ENCODE measurements at places on chromosomes 5 and 9.

GRCh38 chr5:124193371-124193789 is 553.1 kb downstream of the ZNF608 start:
- H3K27me3 ChIP-seq = no peaks in the 10 kb centered on the region
- no peaks in the 10 kb centered on the region for H3K36me3 ChIP-seq
- H3K27ac ChIP-seq = no peak overlapping the region
- H3K4me1 ChIP-seq = no peaks in the 10 kb centered on the region
- H3K4me3 ChIP-seq = no peak overlapping the region
- DNase-seq = no peak

GRCh38 chr5:29516224-29516623 is 1677.3 kb upstream of the CDH6 start:
- no peaks in the 10 kb centered on the region for H3K4me1 ChIP-seq
- no peak overlapping the region for H3K4me3 ChIP-seq
- no peak overlapping the region for H3K27ac ChIP-seq

GRCh38 chr9:69020301-69021145 is 6.6 kb upstream of the PRKACG start:
- H3K27me3 ChIP-seq = no peaks in the 10 kb centered on the region
- H3K27ac ChIP-seq = no peak overlapping the region
- DNase-seq = no peak
- H3K36me3 ChIP-seq = no peaks in the 10 kb centered on the region
- H3K4me1 ChIP-seq = peaks cover 11% of the 10 kb centered on the region

- no peaks in the 10 kb centered on the region for H3K27me3 ChIP-seq
- H3K4me1 ChIP-seq = no peaks in the 10 kb centered on the region
- no peak overlapping the region for H3K4me3 ChIP-seq
- DNase-seq = no peak
- no peak overlapping the region for H3K27ac ChIP-seq
Measured at GRCh38 chr9:29802454-29802853, 2229.2 kb upstream of the C9orf72 start.
